ENCODE measurements at places on chromosomes 4 and X. TPM values are rescaled to one million over a fixed set of nuclear protein-coding genes. Genes with fewer than 3 reads are reported as not detected.

Gene LDB2
- total RNA-seq, result 24.2 TPM

Gene MAGEA9B
- total RNA-seq, result under 0.01 TPM

Gene ALPK1
- 25.5 TPM for total RNA-seq

Gene UNC5C
- total RNA-seq, result under 0.01 TPM

Gene CT47B1
- not detected for total RNA-seq

Gene FGF2
- total RNA-seq, result 176 TPM

Gene IL2RG
- total RNA-seq, result not detected

Gene GABRQ
- under 0.01 TPM for total RNA-seq

Gene MAGED1
- total RNA-seq, result 285 TPM

Gene STBD1
- total RNA-seq, result 5.8 TPM

Gene RASSF6
- total RNA-seq, result not detected

Gene SLIT2
- 20.7 TPM for total RNA-seq

Gene GPM6B
- 1.3 TPM for total RNA-seq

Gene EGFL6
- 0.32 TPM for total RNA-seq

Gene TSPAN7
- not detected for total RNA-seq

Gene SCML2
- 1.7 TPM for total RNA-seq

Gene GLOD5
- not detected for total RNA-seq

Gene RBM47
- total RNA-seq, result 0.86 TPM

Gene TMLHE
- total RNA-seq, result 20.3 TPM

Measured in fibroblast of villous mesenchyme (primary cell).